ENCODE measurements at places on chromosomes 1 and 21. TPM values are rescaled to one million over a fixed set of nuclear protein-coding genes. Genes with fewer than 3 reads are reported as not detected.

DNA sequence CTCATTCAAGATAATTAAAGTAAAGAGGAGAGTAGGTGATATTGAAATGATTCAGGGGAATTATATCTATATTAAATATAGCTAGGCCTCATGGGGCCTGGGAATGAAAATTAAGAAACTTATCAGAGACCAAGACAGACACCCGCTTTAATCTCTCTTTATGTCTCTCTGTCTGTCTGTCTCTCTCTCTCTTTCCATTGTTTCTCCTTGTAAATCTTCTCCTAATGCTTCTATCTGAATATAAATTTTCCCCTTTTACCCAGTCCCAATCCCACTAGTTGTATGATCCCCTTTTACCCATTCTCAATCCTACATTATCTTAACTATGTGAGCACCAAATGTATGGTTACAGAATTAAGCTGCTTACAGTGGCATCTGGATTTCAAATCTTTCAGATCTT is 61.2 kb downstream of the RGS5 start:
- no peaks in the 10 kb centered on the region for H3K4me1 ChIP-seq
- no peak overlapping the region for H3K4me3 ChIP-seq
- no peak overlapping the region for H3K27ac ChIP-seq
- no peaks in the 10 kb centered on the region for H3K27me3 ChIP-seq
- DNase-seq, result no peak
- no peaks in the 10 kb centered on the region for H3K36me3 ChIP-seq

DNA sequence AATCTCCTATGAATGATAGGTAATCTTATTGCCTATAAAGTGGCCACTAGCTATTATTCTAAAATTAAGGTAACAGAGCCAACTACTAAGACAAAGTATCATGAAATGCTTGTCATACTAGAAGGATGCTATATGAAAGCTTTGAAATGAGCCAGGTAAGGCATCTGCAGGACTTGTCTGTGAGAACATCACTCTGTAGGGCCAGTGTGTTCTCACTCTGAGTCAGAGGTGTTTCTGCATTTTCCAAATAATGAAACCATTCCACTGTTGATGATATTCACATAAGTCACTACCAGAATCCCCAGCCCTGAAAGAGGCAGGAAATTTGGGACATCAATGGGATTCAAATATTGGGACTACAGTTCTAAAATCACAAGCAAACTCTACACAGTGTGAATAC is 25.8 kb upstream of the GBP5 start:
- H3K4me3 ChIP-seq, result no peak overlapping the region
- H3K27ac ChIP-seq, result no peak overlapping the region
- peaks cover 6% of the 10 kb centered on the region for H3K4me1 ChIP-seq

GRCh38 chr1:201261771-201262547 is 21.3 kb upstream of the PKP1 start:
- no peak overlapping the region for H3K27ac ChIP-seq
- no peak for DNase-seq
- H3K36me3 ChIP-seq, result no peaks in the 10 kb centered on the region
- no peak overlapping the region for H3K4me3 ChIP-seq

GRCh38 chr1:51952638-51953037 is 37.9 kb downstream of the RAB3B start:
- peaks cover 29% of the 10 kb centered on the region for H3K27me3 ChIP-seq
- H3K36me3 ChIP-seq, result no peaks in the 10 kb centered on the region
- H3K4me3 ChIP-seq, result no peak overlapping the region
- H3K27ac ChIP-seq, result no peak overlapping the region
- no peak for DNase-seq
- no peaks in the 10 kb centered on the region for H3K4me1 ChIP-seq

GRCh38 chr1:244065960-244066388 is 14.9 kb downstream of the ZBTB18 start:
- no peak for DNase-seq
- H3K4me1 ChIP-seq, result peaks cover 9% of the 10 kb centered on the region
- H3K27me3 ChIP-seq, result no peaks in the 10 kb centered on the region

- no peak overlapping the region for H3K4me3 ChIP-seq
- H3K27ac ChIP-seq, result no peak overlapping the region
Measured at GRCh38 chr1:113018911-113019310, 54.1 kb upstream of the LRIG2 start.

Gene ITLN1
- total RNA-seq, result 295 TPM
